Frontal cortex (tissue), 4 donors: ENCODE measurements at places on chromosomes 11 and 22.

- no peak for DNase-seq
Measured at GRCh38 chr11:74725701-74726100, 5.5 kb downstream of the CHRDL2 start.

DNA sequence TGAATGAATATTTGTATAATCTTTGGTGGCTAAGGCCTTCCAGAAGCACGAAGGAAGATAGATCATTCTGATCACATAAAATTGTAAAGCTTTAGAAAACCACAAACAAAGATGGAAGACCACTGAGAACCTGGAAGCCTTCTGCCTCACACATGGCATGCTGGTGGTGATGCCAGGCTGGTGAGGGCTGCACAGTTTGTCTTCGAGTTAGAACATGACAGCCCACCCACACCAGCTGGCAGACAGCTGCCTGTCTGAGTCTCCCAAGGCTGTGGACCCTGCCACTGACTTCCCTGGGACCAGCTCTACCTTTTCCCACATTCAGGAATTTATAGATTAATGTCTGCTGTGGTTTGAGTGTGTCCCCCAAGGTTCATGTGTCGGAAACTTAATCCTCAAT is 48.8 kb upstream of the B3GAT1 start:
- no peak for DNase-seq

- DNase-seq: peak; percentile 84
Measured at GRCh38 chr22:24175160-24175808, 6.0 kb upstream of the SUSD2 start.

DNA sequence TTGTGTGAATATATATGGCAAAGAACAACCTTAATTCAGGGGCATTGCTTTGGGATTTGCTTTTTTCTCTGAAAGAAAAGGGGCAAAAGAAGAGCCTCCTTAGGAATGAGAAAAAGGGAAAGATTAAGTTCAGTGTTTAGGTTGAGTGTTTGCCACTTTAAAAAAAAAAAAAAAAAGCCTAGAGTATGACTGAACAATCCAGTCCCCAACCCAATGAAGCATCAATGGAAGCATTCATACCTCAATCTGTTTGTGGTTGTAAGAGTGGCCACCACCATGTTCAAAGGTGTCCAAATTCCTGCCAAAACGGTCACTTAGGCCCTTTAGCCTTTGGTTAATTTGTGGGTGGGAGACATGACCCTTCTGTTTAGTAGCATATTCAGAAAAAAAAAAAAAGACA is 260.6 kb downstream of the SOX6 start:
- no peak for DNase-seq

- DNase-seq: no peak
Measured at GRCh38 chr11:31620434-31620833, 110.9 kb downstream of the ELP4 start.

DNA sequence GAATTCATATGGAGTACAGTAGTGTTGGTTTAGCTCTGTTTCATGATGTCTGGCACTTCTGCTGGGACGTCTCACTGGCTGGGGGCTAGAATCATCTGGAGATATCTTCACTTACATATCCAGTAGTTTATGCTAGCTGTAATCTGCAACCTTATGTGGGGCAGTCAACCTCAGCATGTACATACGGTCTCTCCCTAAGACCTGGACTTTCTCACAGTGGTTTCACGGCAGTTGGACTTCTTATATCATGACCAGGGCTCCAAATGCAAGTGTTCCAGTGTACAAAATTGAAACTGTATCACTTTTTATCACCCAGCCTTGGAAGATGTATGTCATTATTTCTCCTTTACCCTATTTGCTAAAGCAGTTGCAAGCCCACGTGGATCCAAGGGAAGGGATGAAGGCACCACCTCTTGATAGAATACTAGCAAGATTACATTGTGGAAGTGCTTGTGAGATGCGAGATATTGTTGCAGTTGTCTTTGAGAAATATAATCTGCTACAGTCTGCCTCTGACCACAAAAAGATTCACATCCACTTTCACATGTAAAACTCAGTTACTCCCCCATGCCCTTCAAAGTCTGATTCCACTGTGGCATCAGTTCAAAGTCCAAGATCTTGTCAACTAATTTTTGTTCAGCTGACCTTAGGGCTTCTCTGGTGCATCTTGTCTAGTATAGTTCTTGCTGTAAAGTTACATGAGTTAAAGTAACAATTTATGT is 316.6 kb upstream of the NCAM1 start:
- no peak for DNase-seq
